CD8-positive, alpha-beta memory T cell (primary cell): ENCODE measurements at places on chromosomes 6 and 20. TPM values are rescaled to one million over a fixed set of nuclear protein-coding genes. Genes with fewer than 3 reads are reported as not detected.

GRCh38 chr6:31792761-31793171 lies 2.8 kb downstream of the VARS1 start:
- no peak for DNase-seq

- DNase-seq, result no peak
Measured at GRCh38 chr6:64334636-64335035, 699.0 kb downstream of the PHF3 start.

- no peak for DNase-seq
Measured at GRCh38 chr20:41800040-41800439, 181.9 kb upstream of the CHD6 start.

DNA sequence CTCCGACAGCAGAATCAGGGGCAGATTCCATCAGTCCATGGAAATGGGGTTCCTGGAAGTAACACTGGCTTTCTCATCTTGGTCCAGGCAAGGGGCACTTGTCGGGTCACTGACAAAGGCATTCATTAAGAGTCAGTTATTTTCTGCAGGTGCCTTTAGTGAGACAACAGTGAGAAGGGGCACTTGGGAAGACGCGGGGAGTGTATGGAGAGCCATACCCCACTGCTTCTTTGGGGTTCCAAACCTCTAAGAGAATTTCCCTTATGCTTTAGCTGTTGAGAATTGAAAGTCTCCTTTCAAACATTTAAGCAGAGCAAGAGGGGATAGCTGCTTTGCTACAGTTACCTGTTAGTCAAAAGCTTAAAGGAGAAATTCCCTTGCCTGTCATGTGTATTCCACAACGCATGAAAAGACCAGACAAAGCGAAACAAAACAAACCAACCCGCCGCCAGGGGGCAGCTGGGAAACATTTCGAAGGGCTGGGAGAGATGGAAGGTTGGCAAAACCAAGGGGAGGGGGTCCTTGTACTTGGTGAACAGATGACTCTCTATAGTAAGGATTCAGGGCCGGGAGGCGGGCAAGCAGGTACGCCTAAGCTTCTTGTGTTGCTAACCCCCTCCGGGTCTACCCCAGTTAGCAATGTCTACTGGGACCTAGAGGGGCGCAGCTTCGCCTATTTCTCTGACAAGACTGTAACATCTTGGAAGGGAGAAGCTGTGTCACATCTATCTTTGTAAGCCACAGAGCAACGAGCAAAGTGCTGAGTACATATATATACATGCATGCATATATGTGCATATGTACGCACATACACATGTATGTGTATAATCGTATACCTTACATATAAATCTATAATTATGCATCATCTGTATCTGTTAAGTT lies 474.9 kb upstream of the AGPAT4 start:
- DNase-seq, result no peak

DNA sequence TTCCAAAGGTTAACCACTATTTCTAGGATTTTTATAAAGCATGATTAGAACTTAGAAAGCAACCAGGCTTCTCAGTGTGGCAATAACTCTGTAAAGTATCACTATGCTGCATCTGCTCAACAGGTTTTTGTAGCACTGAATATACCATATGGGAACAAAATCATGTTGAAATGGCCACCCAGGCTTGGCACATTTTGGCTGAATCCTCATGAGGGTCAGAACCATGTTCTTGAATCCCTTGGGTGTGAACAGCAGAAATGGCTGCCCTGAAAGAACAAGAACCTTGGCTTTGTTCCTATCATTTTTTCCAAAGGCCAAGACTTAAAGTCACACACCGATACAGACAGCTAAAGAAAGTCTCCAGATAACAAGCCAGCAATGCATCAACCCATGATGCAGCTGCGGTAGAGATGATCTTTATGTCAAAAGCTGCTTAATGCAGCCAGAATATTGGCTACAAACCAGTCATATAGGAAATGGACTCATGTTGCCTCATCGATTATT lies 283.0 kb upstream of the NOX3 start:
- no peak for DNase-seq

- DNase-seq, result peak; percentile 11
Measured at GRCh38 chr6:93419304-93420162, at the start of gene EPHA7. Gene EPHA7 (minus strand): TSS chr6:93419559. CDS start chr6:93419341, 218 bp downstream.

CTCFL gene
- not detected for polyA plus RNA-seq

DNA sequence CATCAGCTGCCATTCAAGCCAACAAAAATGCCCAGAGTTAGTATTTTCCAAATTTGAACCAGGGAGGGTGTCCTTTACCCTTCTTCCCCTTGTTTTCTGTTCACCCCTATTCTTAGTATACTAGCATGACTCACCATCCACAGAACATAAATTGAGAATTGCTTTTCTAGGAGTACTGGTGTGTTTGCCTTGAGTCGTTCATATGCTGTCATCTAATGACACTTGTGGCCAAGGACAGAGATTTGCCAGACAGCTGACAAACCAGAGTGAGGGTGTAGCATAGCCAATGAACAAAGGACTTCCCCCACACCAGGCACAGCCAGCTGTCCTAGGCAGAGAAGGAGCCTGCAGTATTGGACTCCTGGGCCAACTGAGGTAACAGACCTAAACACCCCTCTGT lies 62.2 kb downstream of the FILIP1 start:
- no peak for DNase-seq

- DNase-seq, result no peak
Measured at GRCh38 chr6:167956983-167957492, 40.4 kb upstream of the KIF25 start.

GRCh38 chr20:47557218-47557617 lies 55.5 kb downstream of the NCOA3 start:
- DNase-seq, result no peak

- DNase-seq, result no peak
Measured at GRCh38 chr6:170446841-170447560, 106.1 kb downstream of the PSMB1 start.

GCLC gene
- 18.5 TPM for polyA plus RNA-seq

GRCh38 chr6:6795393-6795792 lies 206.9 kb downstream of the LY86 start:
- DNase-seq, result no peak

OR2H2 gene
- polyA plus RNA-seq, result not detected

DNA sequence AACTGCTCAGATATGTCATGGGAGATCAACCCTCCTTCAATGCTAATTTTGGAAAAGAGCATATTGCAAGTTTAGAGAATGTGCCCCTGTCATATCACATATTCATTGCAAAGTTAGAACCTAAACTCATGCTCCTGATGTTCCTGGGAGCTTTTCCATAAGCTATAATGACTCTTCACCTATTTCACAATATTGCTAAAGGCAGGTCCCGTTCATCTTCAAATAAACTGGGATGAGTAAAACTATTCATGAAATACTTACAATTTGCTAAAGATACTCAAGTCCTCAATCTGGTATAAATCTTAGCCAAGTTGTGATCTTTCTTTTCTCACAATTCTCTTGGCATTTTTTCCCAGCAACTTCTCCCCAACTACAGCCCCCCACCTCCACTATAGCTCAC lies 121.7 kb upstream of the TNFAIP3 start:
- no peak for DNase-seq

- no peak for DNase-seq
Measured at GRCh38 chr6:159939591-159940016, 29.3 kb upstream of the IGF2R start.

GRCh38 chr6:167094820-167095637 lies 27.9 kb upstream of the CCR6 start:
- DNase-seq, result peak; percentile 60

DNA sequence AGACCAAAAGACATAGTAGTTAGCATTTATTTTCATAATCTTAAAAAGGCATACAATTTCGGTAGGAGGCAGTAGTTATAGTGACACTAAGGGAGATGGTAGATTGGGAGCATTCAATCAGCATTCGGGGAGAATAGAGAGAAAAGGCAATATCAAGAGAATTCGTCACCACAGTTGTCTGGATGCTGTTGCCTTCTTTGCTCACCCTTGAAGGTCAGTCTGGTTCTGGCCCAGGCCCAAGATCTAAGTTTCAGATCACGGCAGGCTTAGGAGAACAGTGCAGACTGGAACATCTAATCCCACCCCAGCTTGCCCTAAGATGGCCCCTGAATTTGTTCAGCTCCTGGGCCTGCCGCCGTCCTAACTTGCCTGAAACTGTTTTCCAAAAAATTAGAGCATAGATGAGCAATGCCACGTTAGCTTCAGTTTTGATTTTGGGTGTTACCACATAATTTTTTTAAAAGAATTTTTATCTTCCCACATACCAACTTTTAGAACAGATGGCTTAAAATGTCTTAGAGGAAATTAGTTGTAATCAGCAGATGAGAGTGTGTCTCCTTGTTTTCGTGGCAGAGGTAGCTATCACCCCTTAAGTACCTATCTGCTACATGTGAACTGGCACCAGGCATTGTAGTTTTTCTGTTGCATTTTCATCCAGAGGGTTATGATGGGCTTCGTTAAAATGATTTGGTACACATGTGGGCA lies 8.3 kb upstream of the CEP85L start:
- DNase-seq, result peak; percentile 6

DNA sequence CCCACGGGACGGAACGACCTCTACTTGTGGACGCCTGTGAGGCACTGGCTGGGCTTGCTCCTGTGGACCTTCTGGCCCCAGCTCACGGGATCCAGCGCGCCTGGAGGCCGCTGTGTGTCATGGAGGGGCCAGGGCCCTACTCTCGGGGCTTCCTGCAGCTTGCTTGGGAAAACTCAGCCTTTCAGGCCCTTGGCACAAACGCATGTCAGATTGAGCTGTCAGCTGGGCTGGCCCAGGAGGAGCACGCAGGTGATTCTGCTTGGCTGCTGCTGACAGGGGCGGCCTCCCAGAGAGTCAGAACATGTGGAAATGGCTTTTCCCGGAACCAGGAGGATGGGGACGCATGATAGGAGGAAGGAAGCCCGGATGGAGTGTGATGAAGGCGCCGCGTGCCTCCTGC lies 39.7 kb downstream of the TMEM181 start:
- no peak for DNase-seq

DNA sequence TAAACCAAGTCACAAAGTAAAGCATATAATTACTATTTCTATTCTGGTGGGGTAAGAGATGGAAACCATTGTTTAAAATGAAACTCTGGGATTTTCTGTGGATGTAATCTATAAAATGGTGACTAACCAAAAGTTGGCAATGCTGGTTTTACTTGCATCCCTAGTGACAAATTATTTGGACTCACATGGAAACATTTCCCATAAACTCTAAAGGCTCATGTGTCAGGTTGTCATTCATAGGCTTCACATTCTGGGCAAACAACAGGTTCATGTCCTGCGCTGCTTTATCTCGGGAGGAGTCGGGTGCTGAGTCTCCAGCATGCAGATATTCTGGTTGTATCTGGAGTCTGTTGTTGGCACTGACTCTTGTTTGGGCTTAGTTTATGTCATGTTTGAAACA lies 98.0 kb upstream of the SCP2D1 start:
- no peak for DNase-seq

SAMD3 gene
- polyA plus RNA-seq, result 220 TPM

DNA sequence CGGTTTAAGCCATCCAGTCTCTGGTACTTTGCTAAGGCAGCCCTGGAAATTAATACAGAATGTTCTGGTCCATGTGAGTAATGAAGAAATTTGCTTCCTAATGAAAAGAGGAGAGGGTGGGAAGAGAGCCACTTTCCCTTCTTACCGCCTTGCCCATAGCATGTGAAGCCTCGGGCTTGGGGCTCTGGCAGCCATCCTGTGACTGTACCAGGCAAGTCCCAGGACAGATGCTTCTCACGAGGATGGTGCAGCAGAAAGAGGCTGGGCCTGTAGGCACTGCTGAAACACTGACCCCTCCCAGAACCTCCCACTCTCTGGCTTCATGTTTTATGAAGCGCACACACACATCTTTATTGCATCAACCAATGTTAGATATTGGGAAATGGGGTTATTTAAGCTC lies 74.8 kb downstream of the IYD start:
- DNase-seq, result no peak

- no peak for DNase-seq
Measured at GRCh38 chr20:61391812-61392520, 139.9 kb downstream of the CDH4 start.

CRIP3 gene
- not detected for polyA plus RNA-seq

DNA sequence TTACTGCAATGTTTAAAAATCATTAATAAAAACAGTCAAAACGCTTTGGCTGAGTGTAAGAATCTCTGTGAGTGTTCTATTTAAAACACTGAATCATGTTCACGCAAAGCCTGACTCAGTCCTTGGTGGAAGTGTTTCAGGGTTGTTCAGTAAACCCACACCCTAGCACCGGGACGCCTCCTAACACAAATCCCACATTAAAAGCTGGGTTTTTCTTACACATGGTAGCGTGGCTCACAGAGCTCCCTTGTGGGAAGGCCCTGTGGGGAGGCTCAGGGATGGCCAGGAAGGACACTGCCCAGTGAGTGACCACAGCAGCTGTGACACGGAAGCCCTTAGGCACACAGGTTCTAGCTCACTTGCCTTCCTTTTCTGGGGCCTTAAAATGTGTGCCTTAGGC lies 80.2 kb downstream of the GMPR start:
- DNase-seq, result no peak

DNA sequence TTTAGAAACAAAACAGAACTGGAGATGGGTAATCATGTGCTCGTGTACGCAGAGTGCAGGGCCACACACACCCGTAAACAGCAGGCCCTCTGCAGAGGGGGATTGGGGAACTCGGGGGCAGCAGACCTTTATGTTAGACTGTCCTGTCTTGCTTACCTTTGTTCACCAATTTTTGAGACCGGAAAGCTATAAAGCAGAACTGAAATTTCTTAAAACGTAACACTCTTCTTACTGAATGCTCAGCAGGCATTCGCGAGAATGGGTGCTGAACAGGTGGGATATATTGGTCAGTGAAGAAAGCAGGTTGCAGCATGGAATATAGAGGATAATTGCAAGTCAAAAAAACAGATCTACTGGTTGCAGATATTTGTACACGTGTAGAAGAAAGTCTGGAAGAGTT lies 211.1 kb downstream of the BMP7 start:
- DNase-seq, result no peak

SIRPB1 gene
- polyA plus RNA-seq, result 0.93 TPM

SLC25A27 gene
- not detected for polyA plus RNA-seq

DNA sequence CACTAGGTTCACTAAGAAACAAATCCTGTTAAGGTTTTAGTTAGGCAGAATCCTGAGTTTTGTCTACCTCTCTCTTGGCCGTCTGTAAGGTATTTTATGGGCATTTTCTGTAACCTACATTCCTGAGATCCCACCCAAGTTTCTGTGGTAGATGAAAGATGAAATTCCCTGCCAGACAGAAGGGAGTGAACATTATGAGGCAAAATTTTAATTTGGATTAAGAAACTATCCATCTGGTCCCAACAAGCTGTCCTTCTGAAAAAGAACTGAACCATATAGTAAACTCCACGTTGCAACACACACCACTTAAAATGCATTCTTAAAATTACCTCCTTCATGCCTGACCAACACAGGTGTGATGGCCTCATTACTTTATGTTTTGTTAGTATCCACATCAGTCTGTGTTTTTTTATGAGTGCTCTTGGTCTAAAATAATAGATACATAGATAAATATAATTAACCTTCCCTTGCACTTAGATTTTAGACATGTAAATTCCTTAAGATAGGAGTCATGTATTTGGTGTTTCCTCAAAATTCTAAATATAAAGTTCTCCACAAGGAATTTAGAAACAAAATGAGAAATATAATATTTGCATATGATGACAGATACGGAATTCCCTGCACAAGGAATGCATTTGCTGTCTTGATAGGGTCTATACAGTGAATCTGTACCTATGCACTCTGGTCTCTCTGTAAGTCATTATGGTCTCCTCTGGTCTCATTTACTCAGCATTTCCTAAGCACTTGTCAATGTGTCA lies 86.5 kb downstream of the CHD6 start:
- DNase-seq, result no peak

SLC22A16 gene
- not detected for polyA plus RNA-seq

CALHM5 gene
- polyA plus RNA-seq, result not detected

SFT2D1 gene
- 43.3 TPM for polyA plus RNA-seq

RBL1 gene
- polyA plus RNA-seq, result 13.7 TPM

GRCh38 chr6:836276-836853 lies 143.4 kb upstream of the EXOC2 start:
- no peak for DNase-seq

GRCh38 chr6:122126894-122127293 lies 272.6 kb upstream of the HSF2 start:
- DNase-seq, result no peak
